ENCODE measurements at places on chromosomes 3 and 15.

DNA sequence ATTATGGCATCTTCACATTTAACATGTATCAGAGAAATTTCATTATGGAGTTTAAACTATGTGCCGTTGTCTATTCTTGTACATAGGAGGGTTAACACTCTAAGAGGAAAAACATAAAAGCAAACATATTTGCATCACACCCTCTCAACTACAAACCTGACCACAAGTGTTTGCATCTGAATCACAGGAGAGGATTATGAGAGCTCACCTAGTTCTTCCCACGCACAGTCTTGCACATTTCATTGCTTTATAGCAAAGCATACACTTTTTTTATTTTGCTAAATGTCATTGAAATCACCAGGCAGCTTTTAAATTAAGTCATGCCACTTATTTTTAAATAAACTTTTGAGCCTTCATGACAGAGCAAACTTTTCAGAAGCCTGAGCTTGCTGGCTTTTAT is 12.5 kb downstream of the TRAT1 start:
- no peak for DNase-seq

- DNase-seq: no peak
Measured at GRCh38 chr3:48655606-48656005, 7.1 kb downstream of the CELSR3 start.

DNA sequence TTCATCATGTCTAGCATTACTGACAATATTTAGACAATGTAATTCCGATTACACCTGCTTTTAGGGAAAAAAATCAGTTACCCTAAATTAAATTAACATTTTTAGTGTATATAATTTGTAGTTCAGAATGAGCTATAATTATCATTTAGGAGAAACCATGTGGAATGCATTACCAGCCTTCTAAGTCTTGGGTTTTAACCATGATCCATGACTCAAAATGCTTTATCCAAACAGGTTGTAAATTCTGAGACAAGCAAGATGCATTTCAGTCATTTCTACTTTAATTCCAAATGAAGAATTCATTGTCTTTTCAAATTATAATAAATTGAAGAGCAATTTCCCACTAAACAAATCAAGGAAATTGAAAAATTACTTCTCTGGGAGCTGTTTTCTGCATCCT is 243.7 kb upstream of the LRIG1 start:
- DNase-seq: no peak

DNA sequence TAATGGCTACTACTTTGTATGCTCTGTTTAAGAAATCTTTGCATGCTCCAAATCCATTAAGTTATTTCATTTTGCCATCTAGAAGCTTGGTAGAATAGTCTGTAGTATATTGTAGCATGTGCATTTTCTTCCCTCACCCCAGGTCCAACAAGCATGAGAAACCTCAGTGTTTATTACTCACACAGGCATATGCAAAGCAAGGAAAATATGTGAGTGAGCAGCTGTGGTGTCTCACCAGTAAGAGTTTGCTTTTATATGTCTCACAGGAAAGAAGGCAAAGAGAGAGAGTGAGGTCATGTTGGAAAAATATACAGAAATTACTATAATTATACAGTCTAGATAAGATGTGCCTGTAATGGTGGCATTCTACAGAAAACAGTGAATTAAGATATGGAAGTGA is 312.5 kb downstream of the C3orf38 start:
- DNase-seq: no peak

- no peak for DNase-seq
Measured at GRCh38 chr3:20051123-20051806, 11.0 kb downstream of the KAT2B start.

GRCh38 chr15:25987638-25988037 is 124.5 kb upstream of the ATP10A start:
- DNase-seq: no peak

DNA sequence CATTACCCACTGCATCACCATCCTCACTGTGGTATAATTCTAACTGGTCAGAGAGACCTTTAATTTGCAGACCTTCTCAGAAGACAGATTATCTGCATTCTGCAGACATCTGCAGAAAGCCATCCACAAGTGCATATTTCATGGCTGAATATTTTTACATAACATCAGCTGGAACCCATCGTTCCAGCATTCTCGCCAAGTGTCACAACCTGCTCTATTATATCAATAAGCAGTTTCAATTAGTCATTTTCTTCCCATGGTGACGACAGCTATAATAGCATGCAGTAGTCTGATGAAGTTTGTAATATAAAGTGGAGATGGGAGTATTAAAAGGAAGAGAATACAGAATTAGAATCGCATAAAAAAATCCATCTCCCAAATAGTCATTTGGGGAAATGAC is 334.7 kb downstream of the FHIT start:
- no peak for DNase-seq

DNA sequence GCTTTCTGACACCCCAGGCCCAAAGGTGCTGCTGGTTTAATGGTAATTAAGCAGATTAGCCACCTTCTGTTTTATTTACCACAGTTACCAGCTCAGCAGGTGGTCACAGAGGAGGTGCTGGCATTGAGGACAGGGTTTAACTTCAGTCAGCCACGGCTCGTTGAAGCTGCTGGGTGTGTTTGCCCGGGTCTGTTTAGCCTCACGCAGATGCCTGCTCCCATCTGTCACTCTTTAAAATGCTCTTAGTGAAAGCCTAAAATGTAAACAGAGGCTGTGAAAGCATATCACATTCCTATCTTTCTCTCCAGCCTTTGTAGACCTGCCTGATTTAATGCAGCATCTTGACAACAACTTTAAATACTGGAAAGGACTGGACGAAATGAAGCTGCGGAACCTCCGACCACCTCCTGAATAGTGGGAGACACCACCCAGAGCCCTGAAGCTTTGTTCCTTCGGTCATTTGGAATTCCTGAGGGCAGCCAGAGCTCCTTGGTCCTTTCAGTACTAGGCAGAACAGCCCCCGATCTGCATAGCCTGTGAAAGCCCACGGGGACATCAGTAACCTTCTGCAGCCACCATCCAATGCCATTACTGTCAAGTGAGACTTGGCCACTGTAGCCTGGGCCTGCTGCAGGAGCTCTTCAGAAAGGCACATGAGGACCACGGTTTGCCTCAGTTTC is 156.0 kb downstream of the PDE8A start:
- peak; percentile 100 for DNase-seq

GRCh38 chr3:127213381-127213918 is 20.5 kb downstream of the PRR23E start:
- DNase-seq: no peak

DNA sequence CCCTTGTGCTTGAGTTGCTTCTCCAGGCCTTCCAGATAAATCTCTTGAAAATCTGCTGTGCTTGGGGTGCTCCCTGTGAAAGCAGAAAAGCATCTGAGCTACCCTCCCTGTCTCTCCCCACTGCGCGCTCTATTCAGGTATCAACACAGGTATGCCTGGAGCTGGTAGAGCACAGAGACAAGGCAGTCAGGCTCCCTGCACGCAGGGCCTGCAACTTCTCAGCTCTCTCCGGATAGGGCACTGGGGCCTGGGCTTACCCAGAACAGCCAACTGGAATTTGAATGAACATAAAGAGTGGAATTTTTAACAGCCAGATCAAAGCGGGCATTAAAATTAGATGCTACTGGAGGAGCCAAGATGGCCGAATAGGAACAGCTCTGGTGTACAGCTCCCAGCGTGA is 183.6 kb downstream of the XXYLT1 start:
- no peak for DNase-seq

DNA sequence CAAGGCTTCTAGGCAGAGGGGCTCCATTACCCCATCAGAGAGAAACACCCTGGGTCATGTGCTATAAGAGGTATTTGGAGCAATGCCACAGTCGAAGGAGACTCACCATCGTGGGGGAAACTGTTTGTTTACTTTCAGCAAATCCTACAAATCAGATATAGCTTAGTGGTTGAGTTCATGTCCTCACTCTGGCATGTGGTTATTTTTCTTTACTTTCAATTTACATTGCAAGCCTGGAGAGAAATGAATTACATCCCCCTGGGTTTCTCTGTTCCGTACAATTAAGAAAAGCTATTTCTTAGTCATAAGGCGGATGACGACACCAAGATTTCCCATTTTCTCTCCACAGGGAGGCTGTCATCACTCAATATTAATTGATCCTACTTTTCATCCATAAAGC is 36.9 kb downstream of the RFTN1 start:
- no peak for DNase-seq

- DNase-seq: no peak
Measured at GRCh38 chr3:99789011-99789721, 28.5 kb upstream of the CMSS1 start.

GRCh38 chr3:37770336-37770735 is 91.3 kb upstream of the CTDSPL start:
- no peak for DNase-seq

DNA sequence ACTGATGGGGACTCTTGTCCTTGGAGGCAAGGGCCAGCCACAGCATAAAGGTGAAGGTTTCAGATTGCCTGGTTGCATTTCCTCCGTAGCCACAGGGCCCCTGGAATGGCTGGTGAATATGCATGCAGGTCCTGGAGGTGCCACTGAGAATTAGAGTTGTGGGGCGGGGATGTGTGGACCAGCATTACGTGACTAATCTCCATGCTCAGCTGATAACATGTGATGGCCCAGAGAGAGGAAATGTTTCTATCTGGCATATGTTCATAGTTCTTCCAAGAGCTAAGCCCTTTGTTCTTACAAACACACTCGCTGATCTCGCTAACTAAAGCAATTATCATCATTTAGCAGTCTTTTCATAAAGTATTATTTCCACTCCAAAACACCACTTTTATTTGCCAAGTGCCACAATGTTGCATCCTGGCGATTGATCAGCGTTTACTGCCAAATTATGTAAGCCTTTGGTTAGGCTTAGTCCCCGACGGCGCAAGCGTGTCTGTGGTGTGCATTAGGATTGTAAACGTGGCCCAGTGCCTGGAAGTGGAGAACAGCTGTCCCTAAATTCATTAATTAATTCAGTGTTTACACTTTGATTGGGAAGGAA is 55.9 kb downstream of the CGNL1 start:
- peak; percentile 95 for DNase-seq

DNA sequence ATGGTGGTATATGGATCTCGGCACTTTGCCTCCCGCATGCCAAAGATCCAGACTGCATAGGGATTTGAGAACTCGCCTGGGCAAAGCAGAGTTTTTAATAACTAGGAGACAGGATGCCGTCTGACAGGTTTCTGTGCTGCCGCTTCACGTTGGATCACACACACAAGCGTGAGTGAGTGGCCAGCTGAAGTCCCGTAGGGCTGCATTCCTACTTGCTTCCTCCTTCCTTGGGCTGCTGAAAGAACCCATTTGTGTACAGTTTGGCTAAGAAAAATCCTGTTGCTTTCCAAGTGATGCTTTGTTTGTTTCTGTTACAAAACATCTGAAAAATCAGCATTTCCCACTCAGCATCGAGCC is 604.3 kb upstream of the CFAP20DC start:
- no peak for DNase-seq

DNA sequence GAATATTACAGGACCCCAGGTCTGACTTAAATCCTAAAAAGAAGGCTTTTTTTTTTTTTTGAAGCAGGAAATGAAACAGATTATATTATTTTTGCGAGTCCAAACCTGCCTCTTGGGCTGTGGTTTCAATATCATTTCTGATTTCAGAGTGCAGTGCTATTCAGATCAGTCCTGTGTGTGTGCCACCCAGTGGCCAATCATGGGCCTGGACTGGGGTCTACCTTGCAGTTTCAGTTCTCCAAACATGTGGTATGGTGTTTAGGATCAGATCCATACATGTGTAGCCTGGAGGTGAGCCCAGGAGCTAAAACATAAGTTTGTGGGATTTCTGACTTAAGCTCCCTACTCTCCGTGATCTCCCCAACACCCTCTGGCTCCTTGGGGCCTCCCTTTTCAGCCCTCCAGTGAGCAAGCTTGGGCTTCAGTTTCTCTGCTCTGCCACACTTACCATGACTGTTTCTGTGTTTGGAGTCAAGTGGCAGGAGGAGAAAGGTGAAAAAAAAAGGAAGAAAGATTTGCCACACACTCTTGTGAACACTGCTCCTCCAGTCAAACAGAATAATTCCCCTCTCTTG is 12.1 kb upstream of the THSD4 start:
- no peak for DNase-seq

- DNase-seq: no peak
Measured at GRCh38 chr15:39504808-39505207, 76.1 kb upstream of the THBS1 start.

DNA sequence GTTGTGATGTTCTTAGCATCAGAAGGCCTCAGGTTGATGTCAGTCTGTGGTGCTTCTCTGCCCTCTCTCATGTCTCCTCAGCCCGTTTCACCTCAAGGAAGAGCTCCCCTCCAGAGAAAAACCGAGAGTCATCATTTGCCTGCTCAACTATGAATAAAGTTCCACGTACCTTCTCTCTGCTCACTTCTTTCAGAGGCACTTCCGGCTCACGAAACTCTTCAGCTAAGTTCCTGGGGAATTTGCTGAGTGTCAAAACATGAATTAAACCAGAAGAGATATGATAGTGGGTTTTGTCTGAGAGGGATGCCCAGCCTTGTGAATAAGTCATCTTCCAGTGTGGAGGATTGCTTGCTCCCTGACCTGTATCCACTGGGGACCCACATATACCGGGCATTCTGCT is 37.7 kb downstream of the CCR4 start:
- DNase-seq: no peak

- no peak for DNase-seq
Measured at GRCh38 chr15:26075770-26076169, 212.6 kb upstream of the ATP10A start.

GRCh38 chr3:95177096-95177495 is 1114.2 kb downstream of the NSUN3 start:
- no peak for DNase-seq

DNA sequence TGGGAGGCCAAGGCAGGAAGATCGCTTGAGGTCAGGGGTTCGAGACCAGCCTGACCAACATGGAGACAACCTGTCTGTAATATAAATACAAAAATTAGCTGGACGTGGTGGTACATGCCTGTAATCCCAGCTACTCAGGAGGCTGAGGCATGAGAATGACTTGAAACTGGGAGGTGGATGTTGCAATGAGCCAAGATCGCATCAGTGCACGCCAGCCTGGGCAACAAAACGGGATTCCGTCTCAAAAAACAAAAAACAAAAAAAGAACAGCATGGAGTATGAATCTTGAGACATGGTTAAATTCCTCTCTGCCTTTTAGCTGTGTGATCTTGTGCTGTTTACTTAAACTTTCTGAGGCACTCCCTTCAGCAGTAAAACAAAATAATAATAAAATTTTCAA is 244.9 kb downstream of the FGF12 start:
- no peak for DNase-seq

DNA sequence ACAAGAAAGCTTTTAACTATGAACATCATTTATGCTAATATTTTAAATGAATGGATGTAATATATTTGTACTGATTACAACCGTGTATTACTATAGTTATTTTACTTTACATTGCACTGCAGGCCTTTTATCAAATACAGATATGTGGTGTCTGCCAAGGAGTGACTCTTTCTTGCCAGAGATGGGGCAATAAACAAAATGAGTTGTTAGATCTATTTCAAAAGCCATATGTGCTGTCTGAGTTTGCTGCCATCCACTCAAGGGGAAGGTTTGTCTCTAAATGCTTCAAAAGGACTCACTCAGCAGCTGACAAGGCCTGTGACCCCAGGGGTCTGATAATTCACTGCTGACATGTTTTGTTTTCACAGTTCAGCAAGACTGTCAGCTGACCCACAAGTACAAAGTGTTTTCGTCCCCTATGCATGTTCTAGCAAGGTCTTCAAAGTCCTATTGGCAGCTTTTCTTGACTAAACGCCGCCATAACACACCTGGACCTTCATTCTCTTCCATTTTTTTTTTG is 41.3 kb upstream of the ZBED2 start:
- no peak for DNase-seq

- no peak for DNase-seq
Measured at GRCh38 chr3:4425707-4426106, 41.4 kb downstream of the SUMF1 start.

Data from NCI-H524 treated with DMSO at 0.1 percent for 48 hours (cell line).